Stimulated activated CD8-positive, alpha-beta memory T cell treated with anti-CD3 and anti-CD28 coated beads, Interleukin-7, amount 100 ng/mL, for 1 hour (primary cell): ENCODE measurements at places on chromosomes 5 and 9.

DNA sequence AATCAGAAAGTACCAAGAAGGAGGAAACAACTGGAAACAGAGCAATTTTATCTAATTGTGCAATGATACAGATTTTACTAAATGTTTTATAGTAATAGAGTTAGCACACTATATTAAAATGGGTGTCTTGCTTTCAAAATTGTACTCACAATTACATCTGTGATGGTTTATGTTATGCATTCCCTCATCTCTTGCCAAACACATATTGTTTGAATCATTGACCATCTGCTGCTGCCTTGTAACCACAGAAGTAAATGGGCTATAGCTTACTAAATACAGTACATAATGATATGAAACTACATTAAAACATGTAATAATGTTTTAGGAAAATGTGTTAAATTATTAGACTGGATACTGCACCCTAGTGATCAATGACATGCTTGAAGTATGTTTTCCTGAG lies 158.1 kb downstream of the SLC25A46 start:
- no peak for DNase-seq

DNA sequence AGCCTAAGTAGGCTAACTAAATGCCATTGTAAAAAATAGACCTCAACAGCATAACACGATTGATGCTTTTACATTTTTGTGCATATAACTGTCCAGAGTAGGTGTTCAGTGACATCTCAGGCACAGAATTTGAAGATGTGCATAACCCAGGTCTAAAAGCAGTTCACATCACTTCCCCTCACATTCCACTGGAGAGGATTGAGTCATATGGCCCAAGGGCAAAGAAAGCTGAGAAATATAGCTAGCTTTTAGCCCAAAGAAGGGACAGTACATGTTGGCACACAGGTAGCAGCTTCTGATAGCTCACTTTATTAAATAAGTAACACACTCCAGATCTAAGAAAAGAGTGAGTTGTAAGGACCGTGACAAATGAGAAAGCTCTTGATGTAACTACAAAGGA lies 2259.5 kb upstream of the WWC1 start:
- DNase-seq = no peak

- peak; percentile 27 for DNase-seq
Observed at GRCh38 chr5:142014911-142015584, 2.2 kb upstream of the GNPDA1 start.

DNA sequence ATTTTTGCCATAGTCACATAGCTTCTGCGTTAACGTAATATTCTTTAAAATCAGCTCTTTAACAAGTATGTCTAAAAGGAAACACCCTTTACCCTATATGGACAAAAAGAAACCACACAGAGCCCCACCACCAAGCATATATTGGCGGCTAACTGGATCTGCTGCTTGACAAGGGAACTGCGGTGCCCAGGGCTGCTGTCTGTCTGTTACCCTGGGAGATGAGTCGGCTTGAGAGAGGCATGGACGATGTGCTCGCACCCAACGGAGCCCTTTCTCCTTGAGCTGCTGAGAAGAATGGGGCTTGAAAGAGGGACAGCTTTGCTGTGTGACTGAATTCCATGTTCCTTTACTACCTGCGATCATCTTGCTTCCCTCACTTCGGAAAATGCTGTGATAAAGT lies 158.6 kb upstream of the SHB start:
- DNase-seq = no peak

GRCh38 chr9:75231167-75231566 lies 142.9 kb downstream of the OSTF1 start:
- no peak for DNase-seq

GRCh38 chr5:132100672-132101261 lies 27.2 kb downstream of the CSF2 start:
- no peak for DNase-seq

DNA sequence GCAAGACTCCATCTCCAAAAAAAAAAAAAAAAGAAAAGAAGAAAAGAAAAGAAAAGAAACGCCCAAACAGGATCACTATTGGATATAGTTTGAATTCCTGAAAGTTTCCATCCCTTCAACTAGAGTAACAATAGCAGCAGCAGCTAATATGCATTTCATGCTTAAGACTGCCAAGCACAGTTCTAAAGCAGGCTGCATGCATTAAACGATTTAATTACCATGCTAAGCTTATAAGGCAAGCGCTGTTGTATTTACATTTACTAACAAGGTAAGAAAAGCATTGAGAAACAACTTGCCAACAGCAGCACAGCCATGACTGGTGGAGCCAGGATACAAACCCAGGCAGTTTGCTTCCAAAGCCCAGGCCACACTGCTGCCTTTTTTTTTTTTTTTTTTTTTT lies 13.0 kb downstream of the TBC1D2 start:
- no peak for DNase-seq

DNA sequence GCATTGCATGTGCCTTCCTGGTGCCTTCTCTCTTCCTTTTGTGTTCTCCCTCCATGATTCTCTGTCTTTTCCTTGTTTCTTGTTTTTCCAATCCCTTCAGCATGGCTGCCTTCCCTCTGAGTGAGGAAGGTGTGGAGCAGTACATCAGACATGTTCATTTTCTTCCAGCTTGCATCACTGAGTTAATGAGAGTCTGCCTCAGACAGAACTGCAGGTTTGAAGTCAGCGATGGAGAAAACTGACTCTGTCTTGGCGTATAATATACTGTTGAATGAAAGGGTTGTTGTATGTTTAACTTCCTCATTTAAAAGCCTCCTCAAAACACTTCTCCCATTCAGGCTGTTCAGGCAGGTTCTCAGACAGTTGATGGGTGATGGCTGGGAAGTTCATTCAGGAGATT lies 129.3 kb downstream of the KDM4C start:
- DNase-seq = no peak

- no peak for DNase-seq
Observed at GRCh38 chr9:101427957-101428655, 7.5 kb downstream of the ALDOB start.

- DNase-seq = no peak
Observed at GRCh38 chr9:109418827-109419226, 79.3 kb downstream of the PTPN3 start.

DNA sequence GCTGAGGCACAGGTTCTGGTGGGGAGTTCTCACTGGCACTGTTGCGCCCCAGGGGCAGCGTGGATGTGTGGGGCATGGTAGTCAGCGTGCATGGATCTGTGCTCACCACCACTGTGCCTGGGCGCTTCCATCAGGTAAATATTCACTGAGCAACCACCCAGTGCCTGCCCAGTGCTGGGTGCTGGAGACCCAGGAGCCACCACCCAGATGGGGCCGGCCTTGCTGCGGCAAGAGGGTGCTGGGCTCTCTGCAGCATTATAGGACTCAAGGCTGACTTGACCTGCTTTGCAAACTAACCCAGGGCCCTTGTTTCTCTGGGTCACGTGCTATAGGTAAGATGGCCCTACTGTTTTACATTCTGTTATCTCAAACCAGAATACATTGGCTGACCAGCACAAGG lies 60.5 kb downstream of the DAP start:
- no peak for DNase-seq

DNA sequence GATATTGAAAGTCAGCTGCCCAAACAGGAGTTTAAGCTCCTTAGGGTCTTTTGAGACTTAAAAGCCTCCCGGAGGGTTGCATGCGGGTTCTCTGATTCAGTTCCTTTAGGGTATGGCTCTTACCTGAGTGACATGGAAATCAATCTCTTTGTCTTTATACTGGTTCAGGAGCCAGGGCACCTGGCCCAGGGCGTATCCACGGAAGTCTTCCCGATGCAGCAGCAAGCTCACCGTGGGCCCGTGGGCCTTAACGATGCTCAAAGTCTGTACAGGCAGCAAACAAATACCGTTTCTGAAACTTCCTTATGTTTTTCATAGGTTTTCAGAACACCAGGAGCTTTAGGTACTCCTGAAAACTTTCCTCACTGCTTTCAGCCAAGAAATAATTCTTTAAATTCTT lies 13.2 kb downstream of the MROH2B start:
- DNase-seq = no peak

DNA sequence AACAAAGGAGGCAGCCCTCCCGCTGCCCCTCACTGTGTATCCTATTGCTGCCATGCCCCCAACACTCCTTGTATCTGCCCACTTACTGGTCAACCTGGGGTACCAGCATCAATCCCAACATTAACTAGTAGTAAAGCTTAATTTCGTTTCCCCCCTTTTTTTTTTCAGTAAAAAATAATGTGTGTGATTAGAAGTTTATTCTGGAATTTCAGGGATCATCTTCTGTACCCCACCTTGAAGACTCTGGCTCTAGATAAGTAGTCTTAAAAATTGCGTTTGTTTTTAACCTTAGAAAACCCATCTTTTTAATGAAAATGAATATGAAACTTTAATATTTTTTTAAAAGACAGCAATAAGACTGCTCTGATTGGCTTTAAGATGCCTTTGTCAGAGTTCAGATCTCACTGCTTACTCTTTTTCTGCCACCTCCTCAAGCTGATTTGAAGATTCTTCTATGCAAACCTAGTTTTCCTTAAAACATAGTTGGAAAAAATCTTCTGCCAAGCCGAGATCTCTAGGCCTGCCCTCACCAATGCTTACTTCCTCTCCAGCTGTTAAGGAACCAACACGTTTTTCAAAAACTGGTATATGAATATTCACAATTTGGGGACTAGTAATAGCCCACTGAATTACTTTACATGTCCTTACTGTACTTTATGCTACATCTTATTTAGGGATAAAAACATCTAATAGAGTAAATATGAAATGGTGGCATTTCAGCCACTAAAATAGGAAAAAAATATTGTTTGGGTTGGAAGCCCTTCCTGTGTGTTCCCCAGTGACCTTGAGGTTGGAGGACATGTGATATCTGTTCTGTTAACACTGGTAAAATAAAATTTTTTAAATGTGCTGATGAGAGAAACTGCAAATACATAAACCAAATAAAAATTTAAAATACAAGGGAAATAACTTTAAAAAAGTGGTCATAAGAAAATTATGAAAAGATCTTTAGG lies 4.0 kb upstream of the RHOBTB3 start:
- no peak for DNase-seq

- DNase-seq = no peak
Observed at GRCh38 chr5:141821430-141821925, 56.7 kb downstream of the PCDH1 start.

DNA sequence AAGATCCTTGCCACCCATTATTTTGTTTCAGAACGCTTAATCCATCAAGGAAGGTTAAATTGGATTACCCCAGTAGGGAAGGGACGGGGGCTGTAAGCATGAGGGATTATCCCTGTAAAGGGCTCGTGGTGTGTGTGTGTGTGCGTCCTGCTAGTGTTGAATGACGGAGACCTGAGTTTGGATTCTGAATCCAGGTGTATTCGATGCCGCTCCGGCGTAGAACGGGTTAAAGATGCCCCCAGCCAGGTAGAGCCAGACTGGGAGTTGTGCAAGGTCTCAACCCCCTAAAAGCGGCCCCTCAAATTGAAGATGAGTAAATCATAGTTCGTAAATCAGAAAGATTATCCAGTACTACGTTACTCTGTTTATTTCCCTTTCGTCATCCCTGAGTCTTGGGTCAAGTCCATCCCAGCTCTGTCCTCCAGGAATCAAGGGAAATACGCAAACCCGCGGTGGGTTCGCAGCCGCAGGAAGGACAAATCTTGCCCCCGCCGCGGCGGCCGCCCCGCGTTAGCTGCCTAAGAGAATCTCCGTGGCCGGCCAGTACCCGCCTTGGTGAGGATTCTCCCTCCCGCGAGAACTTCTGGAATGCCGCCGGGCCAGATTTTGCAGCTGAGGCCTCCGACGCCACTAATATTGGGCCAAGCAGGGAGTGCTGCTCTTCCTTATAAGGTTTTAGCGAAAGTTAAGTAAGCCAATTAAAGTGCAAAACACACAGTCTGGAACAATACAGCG lies 586 bp upstream of the MTAP start:
- DNase-seq = no peak

GRCh38 chr9:37146410-37146809 lies 26.0 kb downstream of the ZCCHC7 start:
- DNase-seq = no peak

DNA sequence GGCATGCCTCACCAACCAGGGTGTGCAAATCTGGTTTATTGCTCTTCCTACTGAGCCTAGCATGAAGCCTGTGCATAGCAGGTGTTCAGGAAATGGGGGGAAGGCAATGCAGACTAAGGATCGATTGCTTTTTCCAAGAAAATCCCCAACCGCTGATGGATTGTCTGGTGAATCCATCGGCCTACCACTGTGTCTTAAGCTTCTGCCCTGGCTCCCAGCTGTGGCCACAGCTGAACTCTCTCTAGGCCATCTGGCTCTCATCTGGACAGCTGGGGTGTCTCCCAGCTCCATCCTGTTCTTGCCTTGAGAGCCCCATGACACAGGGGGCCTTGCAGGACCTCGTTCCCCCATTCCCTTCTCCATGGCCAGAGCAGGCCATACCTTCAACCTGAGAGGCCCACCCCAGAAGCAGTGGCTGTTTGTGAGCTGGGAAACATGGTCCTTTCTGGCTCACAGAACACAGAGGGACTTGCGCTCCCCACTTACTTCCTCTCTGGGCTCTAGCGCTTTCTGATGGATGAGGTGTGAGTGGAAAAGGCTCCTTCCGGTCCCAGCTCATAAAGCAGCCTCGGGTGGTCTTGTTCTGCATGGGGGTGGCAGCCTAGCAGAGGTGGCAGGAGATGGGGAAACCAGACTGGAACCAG lies 41.8 kb downstream of the COL27A1 start:
- no peak for DNase-seq

- no peak for DNase-seq
Observed at GRCh38 chr5:1173485-1174070, 27.8 kb upstream of the SLC6A19 start.

GRCh38 chr9:137504432-137504777 lies 45.3 kb upstream of the NSMF start:
- no peak for DNase-seq

- DNase-seq = no peak
Observed at GRCh38 chr9:16191691-16192402, 639.0 kb downstream of the CCDC171 start.

DNA sequence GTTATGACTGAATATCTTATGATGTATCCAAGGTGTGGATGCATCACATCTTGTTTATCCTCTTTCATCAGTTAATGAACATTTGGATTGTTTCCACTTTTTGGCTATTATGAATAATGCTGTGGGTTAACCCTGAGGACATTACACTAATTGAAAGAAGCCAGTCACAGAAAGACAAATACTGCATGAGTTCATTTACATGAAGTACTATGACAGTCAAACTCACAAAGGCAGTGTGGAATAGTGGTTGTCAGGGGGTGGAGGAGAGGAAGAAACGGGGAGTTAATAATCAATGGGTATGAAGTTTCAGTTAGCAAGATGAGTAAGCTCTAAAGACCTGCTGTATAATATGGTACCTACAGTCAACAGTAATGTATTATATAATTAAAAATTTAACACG lies 409.4 kb upstream of the CTNND2 start:
- no peak for DNase-seq

- peak; percentile 27 for DNase-seq
Observed at GRCh38 chr5:99037668-99038067, 108.9 kb upstream of the CHD1 start.
